ENCODE measurements at places on chromosomes 13 and 19.

GRCh38 chr13:59834801-59835200 lies 328.9 kb downstream of the DIAPH3 start:
- DNase-seq: no peak

GRCh38 chr19:33646306-33646705 lies 24.6 kb downstream of the CHST8 start:
- no peak for DNase-seq

GRCh38 chr13:88908961-88909441 lies 1237.8 kb downstream of the SLITRK5 start:
- no peak for DNase-seq

GRCh38 chr13:104057861-104058260 lies 991.6 kb upstream of the SLC10A2 start:
- no peak for DNase-seq

GRCh38 chr13:61728471-61728870 lies 312.8 kb upstream of the PCDH20 start:
- DNase-seq: no peak

DNA sequence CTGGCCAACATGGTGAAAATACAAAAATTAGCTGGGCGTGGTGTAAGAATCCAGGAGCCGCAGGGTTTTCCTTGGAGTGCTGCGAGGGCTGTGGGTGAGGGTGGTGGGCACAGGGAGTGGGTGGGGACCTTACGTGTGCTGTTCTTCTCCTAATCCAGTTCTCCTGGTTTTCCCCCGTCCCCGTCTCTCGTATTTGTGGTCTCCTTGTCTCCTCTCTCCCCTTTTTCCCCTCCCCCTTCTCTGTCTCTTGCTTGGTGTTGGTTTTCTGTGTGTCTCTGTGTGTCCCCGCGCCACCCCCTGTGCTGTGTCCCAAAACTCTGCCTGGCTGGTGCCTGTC lies 1.7 kb downstream of the SELENOW start:
- no peak for DNase-seq

- DNase-seq: no peak
Measured at GRCh38 chr19:56671613-56671994, at the start of gene ZNF835. Gene ZNF835, minus strand, starts transcription at chr19:56671757. Its CDS starts 6,559 bp downstream, at chr19:56665198.

DNA sequence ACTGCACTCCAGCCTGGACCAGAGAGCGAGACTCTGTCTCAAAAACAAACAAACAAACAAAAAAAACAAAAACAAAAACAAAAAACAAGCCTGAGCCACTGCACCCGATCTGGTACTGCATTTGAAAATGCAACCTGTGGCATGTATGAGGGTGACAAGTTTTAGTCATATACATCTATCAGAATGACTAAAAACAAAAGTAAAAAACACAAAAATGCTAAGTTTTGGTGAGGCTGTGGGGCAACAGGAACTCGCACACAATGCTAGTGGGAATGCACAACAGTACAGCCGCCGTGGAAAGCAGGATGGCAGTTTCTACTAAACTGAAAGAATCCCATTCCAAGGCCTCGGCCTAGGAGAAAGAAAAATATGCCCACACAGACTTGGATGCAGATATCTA lies 7.8 kb downstream of the EBPL start:
- no peak for DNase-seq

GRCh38 chr13:85137516-85137915 lies 661.7 kb downstream of the SLITRK6 start:
- no peak for DNase-seq

DNA sequence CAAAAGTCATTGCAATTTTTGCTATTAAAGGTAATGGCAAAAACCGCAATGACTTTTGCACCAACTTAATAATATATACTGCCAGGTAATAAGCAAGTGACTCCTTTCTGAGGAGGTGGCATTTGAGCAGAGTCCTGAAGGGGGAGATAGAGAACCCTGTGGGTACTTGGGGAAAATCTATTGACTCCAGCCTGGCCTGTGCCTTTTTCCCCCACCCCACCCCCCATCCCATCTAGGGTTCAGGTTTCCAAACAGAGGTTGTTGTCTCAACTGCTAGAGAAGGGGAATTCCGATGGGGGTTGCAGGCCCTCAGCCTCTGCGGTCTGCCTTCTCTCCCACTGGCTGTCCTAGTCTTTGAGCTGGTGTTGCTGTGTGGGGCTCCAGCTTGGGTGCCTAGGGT lies 11.5 kb downstream of the S1PR2 start:
- no peak for DNase-seq

- no peak for DNase-seq
Measured at GRCh38 chr13:61170856-61171255, 244.8 kb downstream of the PCDH20 start.

DNA sequence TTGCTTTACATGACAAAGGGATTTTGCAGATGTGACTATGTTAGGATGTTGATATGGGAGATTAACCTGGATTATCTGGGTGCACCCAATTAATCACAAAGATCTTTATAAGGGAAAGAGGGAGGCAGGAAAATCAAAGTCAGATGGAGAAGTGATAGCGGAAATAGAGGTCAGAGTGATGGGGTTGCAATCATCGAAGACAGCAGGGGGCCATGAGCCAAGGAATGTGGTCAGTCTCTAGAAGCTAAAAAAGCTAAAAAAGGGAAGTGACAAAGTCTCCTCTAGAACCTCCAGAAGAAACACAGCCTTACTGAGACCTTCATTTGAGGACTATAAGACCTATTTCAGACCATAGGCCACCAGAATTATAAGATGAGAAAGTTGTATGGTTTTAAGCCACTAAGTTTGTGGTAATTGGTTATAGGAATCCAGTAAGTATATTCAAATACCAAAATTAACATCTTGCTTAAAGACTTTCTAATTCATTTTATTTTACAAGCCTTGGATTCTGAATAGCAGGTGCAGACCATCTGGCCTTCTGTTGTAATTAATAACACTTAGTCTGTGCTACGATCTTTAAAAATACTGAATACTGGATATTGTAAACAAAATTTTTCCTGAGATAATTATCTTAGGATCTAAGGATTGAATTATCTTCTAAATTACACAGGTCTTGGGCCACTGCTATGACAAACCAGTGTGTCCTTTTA lies 493.4 kb upstream of the PCDH20 start:
- DNase-seq: no peak

DNA sequence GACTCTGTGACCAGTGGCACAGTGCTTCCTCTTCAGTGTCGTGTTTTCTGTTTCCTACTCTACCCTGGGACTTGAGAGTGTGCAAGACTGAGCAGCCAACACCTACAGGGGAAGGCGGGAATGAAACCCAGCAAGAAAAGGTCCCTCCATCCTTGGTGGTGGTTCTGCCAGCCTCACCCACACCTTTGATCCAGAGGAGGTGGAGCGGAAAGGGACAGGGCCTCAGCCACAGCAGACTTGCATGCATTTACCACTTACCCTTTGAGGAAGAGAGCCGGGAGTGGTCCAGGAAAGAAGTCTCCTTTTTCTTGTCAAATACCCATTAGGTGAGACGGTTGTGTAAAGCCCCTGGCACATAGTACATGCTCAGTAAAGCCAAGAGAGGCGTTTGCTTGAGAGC lies 164.8 kb upstream of the ZNF536 start:
- no peak for DNase-seq

- DNase-seq: no peak
Measured at GRCh38 chr19:37505958-37506386, 767 bp upstream of the ZNF793 start.

DNA sequence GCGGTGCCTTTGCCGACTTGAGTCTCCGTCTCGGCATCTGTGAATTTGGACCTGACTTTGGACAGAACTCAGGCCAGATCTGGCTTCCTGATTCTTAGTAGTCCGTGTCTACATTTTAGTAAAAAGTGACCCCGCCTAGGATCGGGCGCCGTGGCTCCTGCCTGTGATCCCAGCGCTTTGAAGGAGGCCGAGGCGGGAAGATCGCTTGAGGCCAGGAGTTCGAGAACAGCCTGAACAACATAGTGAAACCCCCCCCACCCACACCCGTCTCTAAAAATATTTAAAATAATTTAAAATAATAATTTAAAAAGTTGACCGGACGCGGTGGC lies 849 bp upstream of the TCF3 start:
- no peak for DNase-seq

- no peak for DNase-seq
Measured at GRCh38 chr19:42653841-42654240, 59.1 kb upstream of the CEACAM8 start.

- no peak for DNase-seq
Measured at GRCh38 chr13:50893211-50893852, 16.3 kb upstream of the RNASEH2B start.

- DNase-seq: no peak
Measured at GRCh38 chr13:67223742-67224141, 6.4 kb downstream of the PCDH9 start.

- DNase-seq: no peak
Measured at GRCh38 chr19:13846557-13847406, 30.2 kb upstream of the NANOS3 start.
